Endothelial cell of umbilical vein (primary cell): ENCODE measurements at places on chromosomes 1 and 21. TPM values are rescaled to one million over a fixed set of nuclear protein-coding genes. Genes with fewer than 3 reads are reported as not detected.

GRCh38 chr21:38773099-38774061 lies 32.3 kb upstream of the ETS2 start:
- no peaks in the 10 kb centered on the region for H3K36me3 ChIP-seq
- H3K27me3 ChIP-seq: no peaks in the 10 kb centered on the region
- peak overlapping the region; percentile 45 for H3K27ac ChIP-seq
- H3K4me1 ChIP-seq: peaks cover 17% of the 10 kb centered on the region
- peak; percentile 91 for DNase-seq

- H3K27me3 ChIP-seq: peaks cover 2% of the 10 kb centered on the region
- no peaks in the 10 kb centered on the region for H3K4me1 ChIP-seq
- no peak overlapping the region for H3K27ac ChIP-seq
- no peaks in the 10 kb centered on the region for H3K36me3 ChIP-seq
- no peak overlapping the region for H3K4me3 ChIP-seq
These were observed 121.9 kb downstream of the MAB21L3 start for GRCh38 chr1:116232989-116233514.

DNA sequence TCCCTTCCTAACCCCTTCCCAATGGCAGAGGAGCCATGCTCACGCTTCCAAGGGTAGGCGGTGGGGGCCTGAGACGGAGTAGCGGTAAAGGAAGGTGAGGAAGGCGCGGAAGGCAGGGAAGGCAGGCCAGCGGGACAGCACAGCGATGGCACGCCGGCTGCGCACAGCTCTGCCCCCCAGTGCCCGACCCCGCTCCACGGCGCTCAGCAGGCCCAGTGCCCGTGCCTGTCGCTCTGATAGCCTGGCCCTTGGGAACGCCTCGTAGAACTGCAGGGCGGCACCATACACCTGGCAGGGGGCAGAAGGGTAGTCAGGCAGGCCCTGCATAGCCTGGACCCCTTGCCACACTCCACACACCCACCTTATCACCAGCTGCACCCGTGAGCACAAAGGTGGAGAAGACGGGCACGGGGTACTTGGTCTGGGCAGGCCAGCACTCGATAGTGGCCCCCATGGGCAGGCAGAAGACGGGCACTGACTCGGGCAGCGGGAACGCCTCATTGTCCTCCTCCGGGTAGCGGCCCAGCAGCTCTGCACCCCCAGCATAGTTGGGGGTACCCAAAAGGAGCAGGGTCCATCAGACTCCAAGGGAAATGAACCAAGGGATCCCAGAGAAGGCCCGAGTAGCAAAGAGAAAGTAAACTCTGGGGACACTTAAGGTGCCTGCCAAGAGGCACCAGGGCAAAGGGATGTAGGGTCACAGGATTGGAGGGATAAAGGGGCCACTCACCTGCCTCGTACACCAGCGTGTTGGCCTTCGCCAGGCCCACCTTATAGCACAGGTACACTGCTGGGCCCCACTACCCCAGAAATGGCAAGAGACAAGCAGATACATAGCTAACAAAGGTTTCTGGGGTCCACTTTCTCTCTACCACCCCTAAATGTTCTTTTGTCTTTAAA lies 4.4 kb downstream of the DENND4B start:
- no peak overlapping the region for H3K4me3 ChIP-seq
- no peaks in the 10 kb centered on the region for H3K27me3 ChIP-seq
- no peak overlapping the region for H3K27ac ChIP-seq
- no peak for DNase-seq

TIE1 gene
- total RNA-seq: 562 and 620 TPM in 2 replicates
